ENCODE measurements at places on chromosomes 6 and 20.

DNA sequence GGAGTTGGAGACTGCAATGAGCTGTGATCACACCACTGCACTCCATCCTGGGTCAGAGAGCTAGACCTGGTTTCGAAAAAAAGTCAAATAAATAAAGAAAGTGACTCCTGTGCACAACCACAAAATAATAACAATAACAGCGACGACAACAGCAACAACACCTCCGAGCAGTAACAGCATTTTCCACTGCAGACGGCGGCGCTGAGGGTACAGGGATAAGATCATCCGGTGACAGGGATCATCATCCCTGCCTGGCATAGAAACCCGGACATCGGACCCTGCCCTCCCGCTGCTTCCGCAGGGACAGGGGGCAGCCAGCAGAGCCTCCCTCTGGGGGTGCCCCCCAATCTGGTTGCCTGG is 11.5 kb downstream of the SRXN1 start:
- peak; percentile 11 for DNase-seq

DNA sequence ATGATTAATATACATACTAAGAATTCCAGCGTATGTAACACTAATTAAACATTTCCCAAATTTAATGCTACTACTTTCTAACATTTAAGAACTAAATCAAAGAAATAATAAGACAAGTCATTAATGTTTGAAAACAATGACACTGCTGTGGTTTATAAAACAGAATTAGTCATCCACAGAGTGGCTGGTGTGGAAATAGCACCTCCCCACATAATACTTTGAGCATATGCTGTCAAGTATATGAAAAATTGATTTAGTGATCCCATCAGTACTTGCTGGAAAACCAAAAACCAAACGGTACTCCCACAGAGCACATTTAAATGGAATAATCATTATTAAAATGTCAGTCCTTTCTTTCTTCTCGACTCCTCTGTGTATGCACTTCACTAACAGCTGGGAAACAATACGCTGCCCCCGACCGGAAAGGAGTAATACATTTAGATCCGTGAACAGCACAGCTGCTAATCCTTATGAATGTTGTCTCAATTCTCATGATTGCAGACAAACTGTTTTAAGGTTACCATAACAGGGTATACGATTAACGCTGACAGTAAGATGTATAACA is 78.4 kb downstream of the PREP start:
- DNase-seq = no peak

- no peak for DNase-seq
Measured at GRCh38 chr6:45591306-45591705, 213.6 kb upstream of the SUPT3H start.

DNA sequence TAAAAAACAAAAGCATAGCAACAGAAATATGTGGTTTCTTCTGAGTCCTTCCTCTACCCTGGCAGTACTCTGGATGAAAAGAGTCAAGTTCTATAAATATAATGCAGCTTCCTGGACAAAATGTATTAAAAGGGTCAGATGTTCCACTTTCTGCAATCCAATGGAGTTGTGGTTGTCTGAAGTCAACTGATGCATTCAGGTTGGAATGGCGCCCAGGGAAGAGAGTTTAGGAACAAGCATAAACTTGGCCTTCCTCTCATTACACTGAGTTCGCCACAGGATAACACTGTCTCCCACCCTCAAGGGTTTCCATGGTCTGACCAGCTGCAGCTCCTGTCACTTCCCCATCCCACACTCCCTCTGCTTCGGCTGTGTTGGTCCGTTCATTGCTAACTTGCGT is 66.4 kb downstream of the PLEKHG1 start:
- DNase-seq = no peak

DNA sequence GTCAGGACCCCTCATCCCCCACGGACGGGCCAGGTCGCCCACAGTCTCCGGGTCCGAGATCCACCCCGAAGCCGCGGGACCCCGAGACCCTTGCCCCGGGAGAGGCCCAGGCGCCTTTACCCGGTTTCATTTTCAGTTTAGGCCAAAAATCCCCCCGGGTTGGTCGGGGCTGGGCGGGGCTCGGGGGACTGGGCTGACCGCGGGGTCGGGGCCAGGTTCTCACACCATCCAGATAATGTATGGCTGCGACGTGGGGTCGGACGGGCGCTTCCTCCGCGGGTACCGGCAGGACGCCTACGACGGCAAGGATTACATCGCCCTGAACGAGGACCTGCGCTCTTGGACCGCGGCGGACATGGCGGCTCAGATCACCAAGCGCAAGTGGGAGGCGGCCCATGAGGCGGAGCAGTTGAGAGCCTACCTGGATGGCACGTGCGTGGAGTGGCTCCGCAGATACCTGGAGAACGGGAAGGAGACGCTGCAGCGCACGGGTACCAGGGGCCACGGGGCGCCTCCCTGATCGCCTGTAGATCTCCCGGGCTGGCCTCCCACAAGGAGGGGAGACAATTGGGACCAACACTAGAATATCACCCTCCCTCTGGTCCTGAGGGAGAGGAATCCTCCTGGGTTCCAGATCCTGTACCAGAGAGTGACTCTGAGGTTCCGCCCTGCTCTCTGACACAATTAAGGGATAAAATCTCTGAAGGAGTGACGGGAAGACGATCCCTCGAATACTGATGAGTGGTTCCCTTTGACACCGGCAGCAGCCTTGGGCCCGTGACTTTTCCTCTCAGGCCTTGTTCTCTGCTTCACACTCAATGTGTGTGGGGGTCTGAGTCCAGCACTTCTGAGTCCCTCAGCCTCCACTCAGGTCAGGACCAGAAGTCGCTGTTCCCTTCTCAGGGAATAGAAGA is 978 bp downstream of the HLA-A start:
- DNase-seq = no peak

DNA sequence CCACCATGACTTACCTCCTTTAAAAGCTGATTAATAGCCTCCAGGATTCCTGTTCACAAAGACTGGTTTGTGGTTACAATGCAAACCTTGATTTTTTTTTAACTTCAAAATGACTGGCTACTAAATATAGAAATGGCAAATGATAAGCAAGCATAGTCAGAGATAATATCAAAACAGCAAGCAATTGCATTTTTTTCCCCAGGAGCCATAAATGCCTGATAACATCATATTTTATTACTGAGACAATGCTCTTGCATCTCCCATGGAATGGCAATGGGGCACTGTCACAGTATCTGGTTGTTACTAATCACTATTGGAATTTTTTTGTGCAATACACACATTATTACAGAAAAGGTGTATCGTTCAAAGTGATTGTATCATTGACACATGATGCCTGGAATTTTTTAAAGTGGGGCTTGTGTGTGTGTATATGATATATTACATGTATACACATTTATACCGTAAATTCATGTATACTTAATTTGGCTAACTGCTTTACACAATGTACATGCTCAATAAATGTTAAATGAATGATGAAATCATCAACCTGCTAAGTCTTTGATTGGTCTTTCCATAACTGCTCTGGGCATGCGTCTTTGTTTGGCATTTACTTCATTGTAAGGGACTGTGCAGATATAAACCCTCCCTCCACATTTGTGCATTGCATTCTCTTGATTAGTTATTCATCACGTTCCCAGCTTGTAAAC is 980 bp upstream of the SALL4 start:
- no peak for DNase-seq

Data from NCI-H1694 (cell line).